ENCODE measurements at places on chromosomes 12 and 14.

GRCh38 chr12:51888316-51889215 is 663 bp downstream of the ANKRD33 start:
- ATAC-seq, result no peak

DNA sequence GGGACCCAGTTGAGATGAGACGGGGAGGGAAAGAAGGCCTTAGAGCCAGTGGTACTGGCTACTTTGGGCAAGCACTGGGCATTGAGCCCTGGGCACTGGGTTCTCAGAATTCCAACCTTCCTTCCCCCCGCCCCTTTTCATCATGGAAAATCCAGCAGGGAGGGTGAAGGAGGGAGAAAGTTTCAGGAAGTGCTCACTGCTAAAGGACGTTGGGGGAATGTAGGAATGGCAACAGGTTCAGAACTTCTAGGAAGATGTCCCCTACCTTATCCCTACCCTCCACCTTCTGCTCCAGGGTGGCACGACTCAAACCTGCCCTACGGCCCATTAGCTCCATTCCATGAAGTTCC is 4.2 kb upstream of the TNS2 start:
- ATAC-seq, result no peak

- ATAC-seq, result no peak
Measured at GRCh38 chr14:82565825-82566224, 1032.2 kb upstream of the SEL1L start.

- no peak for ATAC-seq
Measured at GRCh38 chr12:26026713-26027112, 68.2 kb downstream of the RASSF8 start.

DNA sequence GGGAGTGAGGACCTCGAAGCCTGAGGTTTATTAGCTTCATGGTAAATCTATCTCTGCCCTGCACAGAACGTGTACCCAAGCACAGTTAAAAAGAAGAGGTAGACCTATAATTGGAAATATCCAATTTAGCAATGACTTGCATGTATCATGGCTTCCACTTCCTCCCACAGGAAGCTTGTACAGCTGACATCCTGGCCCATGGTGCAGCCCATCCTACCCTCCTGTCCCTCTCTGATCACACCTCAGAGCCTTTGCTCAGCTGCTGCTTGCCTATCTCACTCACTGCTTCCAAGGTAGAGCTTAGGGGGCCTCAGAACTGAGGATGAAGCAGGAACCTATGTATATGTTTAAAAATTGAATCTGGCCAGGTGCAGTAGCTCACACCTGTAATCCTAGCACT is 4.3 kb upstream of the BCDIN3D start:
- no peak for ATAC-seq

- ATAC-seq, result no peak
Measured at GRCh38 chr14:100240668-100241032, 1.7 kb downstream of the YY1 start.

DNA sequence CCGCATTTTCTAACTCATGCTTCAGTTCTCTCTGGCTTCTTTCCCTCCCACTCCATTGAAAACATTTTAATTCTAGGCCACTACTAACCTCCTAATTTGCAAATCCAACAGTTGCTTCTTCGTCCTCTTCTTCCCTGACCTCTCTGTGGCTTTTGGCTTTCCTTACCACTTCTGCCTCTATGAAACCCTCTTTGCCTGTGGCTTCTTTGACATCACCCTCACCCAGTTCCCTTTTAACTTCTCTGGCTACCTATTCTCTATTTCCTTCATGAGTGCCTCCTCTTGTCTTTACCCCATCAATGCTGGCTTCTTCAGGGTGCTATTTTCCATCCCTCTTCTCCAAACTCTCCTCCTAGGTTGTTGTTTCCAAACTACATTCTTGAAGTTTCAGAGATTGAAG is 4.4 kb upstream of the HCFC2 start:
- ATAC-seq, result no peak

DNA sequence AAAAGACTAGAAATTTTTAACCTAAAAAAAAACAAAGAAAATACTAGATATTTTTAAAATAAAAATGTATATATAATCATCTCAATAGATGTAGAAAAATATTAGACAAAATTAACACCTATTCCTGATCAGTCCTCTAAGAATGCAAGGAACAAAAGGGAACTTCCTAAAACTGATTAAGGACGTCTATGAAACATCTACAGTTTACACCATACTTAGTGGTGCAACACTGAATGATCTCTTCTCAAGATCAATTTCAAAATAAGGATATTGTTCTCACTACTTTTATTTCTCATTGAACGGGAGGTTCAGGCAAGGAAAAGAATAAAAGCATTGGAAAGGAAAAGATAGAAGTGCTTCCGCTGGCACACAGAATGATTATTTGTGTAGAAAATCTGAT is 16.0 kb downstream of the OLR1 start:
- no peak for ATAC-seq

DNA sequence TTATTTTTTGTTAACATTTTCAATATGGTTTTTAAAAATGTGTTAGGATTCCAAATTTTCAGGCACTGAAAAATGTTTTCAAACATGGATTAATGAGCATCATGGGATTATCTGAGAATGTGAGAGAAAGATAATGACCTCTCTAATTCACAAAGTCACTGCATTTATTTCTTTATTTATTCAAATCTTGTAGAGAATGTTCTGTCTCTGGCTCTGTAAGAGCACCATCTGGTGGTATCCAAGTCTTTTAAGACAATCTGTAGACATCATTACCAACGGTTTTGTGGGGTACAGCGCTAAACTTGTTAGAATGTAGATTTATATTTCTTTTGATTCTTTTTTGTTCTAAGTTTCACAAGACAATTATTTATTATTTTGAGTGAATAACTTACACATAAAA is 956.0 kb upstream of the NOVA1 start:
- no peak for ATAC-seq

- ATAC-seq, result peak; percentile 89
Measured at GRCh38 chr12:12736759-12737676, 19.9 kb downstream of the CDKN1B start.

DNA sequence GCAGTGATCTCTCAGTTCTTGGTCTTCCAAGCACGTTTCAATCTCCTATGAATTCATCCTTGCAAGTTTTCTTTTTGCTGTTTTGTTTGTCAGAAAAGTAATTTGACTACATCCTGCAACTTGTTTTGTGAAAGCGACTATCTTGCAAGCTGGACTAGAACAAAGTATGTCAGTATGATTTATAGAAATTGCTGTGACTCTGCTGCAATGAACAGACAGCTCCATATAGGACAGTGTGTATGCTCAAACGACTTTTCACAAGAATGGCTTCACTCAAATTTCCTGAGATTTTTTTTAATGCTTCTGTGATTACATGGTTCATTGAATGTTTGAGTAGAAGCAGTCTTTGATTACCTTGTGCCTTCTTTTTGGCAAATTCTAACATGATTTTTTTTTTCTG is 123.5 kb upstream of the TRHDE start:
- no peak for ATAC-seq

DNA sequence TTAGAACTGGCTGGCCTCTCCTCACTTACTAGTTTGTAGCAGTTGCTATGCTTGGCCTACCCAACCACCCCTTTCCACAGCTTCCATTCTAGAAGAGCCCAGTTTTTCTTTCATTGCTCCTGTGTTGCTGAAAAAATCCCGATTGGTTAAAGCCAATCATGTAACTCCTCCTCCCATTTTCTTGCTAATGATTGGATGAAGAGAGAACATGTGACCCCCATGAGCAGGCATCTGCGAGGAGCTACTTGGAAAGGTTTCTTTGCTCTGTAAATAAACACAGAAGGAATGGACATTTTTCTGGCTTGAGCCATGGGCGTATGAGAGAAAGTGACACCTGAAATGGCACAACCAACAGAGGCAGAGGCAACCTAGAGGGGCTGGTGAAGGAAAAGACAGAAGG is 773.8 kb upstream of the TBX3 start:
- ATAC-seq, result no peak

DNA sequence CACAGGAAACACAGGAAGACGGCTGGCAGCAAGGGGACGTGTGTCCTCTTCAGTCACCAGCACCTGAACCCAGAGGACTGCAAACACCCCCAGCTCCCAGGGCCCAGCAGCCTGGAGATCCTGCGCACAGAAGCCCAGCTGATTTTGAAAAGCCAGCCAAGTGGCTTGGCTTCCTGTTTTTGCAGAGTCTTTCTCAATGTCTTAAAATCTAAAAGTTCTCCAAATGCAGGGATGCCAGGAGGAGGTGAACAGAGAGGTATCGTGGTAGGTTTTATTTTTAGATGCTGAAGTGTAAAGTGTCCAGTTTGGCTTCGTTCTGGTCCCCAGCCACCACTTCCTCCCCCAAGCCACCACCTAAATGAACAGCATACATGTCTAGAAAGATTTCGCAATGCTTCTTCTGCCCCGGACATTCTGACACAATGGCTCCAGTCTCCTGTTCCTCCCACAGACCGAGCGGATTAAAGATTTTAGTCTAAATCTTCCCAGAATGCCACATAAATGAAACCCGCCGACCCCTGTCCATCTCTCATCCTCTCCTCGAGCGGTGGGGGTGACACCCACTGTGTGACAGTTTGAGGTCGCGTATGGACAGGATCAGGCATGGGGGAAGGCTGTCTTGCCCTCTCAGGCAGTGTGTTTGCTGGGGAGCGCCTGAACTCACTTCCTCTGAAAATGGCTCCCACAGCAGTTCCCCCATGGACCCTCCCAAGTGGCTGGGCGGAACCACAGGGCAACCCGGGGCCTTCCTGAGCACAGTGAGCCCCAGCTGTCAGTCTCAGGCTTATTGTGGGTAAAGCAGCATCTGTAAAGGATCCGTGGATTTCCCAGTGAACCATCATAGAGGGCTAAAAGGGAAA is 41.6 kb downstream of the ITPK1 start:
- peak; percentile 25 for ATAC-seq

DNA sequence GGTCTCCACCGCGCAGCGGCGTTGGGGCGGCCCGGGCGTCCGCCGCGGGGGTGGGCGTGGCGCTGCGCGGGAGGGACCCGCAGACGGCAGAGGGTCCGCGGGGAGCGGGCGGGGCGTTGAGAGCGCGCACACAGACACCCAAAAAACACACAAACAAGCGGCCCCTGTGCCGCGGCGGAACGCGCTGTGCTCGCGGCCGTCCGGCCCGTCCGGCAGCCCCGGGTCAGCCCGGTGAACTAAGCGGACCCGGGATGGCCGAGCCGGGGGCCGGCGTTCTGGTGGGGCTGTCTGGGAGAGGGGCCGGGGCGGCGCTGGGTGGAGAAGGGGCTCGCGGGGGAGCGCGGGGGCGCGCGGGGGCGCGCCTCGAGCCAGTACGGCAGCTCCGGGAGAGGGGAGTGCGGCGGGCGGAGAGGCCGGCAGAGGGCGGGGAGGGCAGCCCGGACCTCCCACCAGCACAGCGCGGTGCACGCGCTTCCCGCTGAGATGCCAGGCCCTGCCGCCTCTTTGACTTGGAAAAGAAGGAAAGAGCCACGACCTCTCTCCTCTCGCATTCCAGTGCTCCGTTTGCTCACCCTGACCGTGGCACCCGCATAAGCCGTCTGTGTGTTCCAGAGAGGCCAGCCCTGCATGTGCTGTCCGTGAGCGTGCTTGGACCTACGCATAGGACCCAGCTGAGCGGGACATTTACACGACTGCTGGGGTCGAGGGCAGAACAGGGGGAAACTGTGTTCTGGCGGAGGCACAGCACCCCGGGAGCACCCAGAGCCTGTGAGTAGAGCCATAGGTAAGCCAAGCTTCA is 10.3 kb downstream of the SLC6A12 start:
- peak; percentile 35 for ATAC-seq

DNA sequence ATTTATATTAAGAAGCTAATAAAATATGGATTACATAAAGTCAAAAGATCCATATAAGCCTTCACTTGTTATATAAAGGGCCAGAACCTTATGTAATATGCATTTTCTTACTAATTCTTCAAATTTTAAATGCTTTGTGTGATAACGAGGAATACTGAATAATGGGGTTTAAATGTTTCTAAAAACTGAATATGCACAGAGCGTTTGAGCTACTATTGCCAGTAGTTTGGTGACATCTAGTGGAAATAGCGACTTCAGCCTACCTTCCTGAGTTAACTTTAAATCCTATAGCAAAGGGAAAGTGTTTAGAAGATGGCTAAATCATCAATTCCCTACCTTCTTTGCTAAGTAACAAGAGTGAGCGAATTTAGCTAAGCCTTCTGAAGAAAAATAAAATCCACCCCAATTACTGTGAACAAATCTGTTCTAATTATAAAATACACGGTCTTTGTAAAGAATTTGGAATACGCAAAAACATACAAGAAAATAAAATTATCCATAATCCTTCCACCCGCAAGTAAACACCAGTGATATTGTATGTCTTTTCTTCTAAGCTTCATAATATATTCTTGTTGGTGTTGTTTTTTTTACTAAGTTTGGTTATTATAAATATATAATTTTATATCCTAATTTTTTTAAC is 115.5 kb upstream of the G2E3 start:
- ATAC-seq, result no peak

GRCh38 chr14:33568935-33569579 is 381.8 kb downstream of the EGLN3 start:
- ATAC-seq, result no peak

GRCh38 chr12:123761841-123762714 is at the start of gene DNAH10:
TSS of gene DNAH10 (plus strand) at chr12:123762301. CDS start at chr12:123762337, 36 bp downstream.
- ATAC-seq, result peak; percentile 86

- ATAC-seq, result no peak
Measured at GRCh38 chr12:6430124-6430989, 14.4 kb upstream of the CD27 start.

DNA sequence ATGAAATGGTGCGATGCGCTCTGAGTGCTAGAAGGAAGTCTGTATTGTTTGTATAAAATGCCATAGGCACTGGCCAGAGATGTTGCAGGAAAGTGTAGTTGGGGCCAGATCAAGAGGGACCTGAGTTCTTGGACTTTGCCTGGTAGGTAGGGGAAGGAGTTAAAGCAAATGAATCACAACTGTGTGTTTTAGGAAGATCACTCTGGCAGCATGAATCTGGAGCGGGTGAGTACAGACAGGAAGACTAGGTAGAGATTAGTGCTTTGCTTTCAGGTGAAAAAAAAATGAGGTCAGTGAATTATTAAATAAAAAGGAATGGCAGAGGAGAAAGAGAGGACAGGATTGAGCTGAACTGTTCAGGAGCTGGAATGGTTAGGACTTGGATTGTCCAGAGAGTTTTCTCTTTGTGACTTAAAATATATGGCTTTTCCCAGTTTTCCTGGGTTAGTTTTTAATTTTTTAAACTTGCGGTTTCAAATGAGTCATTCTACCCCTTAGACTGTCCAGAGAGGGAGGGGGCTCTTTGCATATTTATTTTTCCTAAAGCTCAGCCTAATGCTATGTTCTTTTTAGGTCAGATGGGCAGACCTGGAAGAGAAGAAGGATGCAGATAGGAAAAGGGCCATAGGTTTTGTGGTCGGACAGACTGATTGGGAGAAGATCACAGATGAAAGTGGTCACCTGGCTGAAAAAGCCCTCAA is 41.1 kb downstream of the PROX2 start:
- ATAC-seq, result no peak
